RPMI7951 (cell line): ENCODE measurements at places on chromosomes 13 and 19. TPM values are rescaled to one million over a fixed set of nuclear protein-coding genes. Genes with fewer than 3 reads are reported as not detected.

Gene IRGC
- total RNA-seq = not detected in 2 replicates

- no peak for DNase-seq
Observed at GRCh38 chr19:50796634-50797428, 6.6 kb downstream of the ACP4 start.

Gene KLK14
- total RNA-seq = not detected in 2 replicates

DNA sequence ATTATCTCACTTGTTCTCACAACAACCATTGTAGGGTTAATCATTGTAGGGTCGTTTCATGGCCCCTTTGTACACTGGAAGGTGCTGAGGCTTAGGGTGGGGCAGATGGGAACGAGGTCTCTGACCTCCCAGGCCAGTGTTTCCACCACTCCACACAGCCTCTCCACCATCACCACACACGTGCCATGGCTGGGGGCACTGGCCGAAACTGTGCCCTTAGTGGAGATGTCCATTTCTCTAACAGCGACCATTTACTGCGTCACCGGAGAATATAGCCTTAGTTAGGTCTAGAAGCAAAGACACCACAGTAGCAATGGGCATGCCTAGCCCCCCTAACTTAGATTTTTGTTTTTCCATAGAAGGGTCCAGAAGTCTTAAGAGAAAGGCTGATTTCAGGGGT lies 36.5 kb downstream of the COL4A1 start:
- DNase-seq = no peak

GRCh38 chr13:18949970-18950369 lies 231.7 kb downstream of the TUBA3C start:
- DNase-seq = no peak

DNA sequence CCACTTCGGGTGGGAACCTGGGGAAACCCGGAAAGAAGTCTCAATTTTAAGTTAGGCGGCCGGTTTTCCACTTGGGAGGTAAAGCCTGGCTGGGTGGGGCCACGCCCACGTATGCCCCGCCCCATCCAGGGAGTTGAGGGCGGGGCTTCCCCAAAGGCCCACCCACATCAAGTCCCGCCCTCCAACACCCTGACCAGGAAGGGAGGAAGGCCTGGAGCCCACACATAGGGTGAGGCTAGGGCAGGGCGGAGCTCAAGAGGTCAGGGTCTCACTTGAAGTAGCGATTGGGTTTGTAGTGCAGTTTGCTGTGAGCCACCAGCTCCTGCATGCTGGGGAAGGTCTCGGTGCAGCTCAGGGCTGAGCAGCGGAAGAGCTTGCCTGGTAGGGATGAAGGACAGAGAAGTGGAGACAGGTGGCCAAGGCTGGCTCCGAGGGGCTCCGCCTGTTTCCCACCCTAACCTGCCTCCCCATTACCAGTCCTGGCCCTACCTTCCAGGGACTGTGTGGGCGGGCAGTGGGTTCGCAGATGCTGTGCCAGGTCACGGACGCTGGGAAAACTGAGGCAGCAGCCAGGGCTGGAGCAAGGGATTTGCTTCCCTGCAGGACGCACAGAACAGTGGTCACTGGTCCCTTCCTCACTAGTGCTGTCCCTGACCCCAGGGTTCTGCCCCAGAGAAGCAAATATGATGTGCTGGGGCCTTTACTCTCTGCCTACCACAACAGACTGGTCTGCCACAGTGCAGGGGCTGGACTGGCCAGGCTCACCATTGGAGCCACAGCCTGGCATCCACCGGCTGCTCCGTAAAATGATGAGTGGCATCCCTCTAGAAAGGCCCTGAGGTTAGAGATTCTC lies 1.6 kb downstream of the ZNF414 start:
- no peak for DNase-seq

Gene VSTM2B
- not detected in 2 replicates for total RNA-seq

GRCh38 chr13:28321756-28322155 lies 173.2 kb downstream of the FLT1 start:
- DNase-seq = no peak

GRCh38 chr19:49469828-49470614 lies 4.0 kb upstream of the FLT3LG start:
- DNase-seq = peak; percentile 64

GRCh38 chr13:38944219-38944618 lies 46.4 kb downstream of the STOML3 start:
- DNase-seq = no peak

GRCh38 chr13:64327505-64328194 lies 2902.5 kb downstream of the PCDH9 start:
- no peak for DNase-seq

DNA sequence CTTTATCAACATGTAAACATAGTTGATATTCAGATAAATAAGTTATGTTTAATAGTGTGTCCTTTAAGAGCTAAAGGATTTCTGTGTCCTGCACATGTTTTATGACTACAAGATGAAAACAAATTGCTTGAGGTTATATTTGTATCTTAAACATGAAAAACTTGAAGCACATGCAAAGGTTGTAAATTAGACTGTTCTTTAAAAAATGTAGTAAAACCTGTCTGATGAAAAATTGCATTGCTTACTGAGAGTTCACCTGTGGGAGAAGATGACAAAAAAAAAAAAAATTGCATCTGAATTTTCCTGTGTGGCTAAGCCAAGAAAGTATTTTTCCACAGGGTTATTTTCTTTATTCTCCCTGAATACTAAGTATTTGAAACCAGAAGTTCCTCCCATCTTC lies 25.7 kb upstream of the LMO7 start:
- DNase-seq = no peak

DNA sequence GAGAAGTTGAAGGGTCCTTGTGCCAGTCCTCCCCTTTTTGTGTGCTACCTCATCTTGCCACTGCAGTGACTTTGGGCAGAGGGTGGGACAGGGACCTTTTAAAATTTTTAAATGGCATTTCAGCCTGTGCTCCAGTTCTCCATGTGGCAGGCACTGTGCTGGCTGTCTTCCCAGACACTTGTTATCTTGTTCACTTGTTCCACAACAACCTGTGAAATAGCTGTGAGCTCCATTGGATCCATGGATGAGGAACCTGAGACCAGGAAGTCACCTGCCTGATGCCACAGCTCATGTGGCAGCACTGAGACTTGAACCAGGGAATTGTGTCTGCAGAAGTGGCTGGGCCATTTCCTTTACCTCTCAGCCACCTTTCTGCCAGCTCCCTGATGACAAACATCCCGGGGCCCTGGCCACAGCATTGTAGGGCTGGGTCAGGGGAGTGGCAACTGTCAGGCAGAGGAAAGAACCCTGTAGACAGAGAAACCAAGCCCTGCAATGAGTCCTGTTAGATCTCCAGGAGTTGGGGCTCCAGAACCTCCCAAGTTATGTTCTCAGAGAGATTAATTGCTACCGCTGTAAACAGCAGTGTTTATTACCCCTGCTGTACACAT lies 6.4 kb downstream of the EGLN2 start:
- no peak for DNase-seq

- DNase-seq = no peak
Observed at GRCh38 chr19:4264812-4265211, 14.3 kb upstream of the SHD start.

GRCh38 chr13:37646531-37646930 lies 48.0 kb upstream of the POSTN start:
- no peak for DNase-seq

DNA sequence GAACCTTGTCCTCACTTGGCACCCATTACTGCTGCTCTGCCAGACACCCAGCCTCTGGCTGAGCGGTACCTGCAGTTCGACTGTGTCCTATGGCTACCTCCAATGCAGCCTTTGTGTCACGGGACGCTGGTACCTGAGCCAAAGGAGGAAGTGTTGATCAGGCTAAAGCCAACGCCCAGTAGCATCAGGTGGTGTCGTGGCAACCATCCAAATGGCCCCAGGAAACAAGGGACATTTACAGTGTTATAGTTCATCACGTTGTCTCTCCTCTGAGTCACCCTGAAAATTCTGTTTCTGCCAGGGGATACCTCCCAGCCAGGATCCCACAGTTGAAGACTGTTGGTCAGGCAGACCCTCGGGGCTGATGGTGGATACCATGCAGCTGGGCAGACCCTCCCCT lies 10.1 kb downstream of the RHPN2 start:
- no peak for DNase-seq

Gene DACH1
- not detected in 2 replicates for total RNA-seq

GRCh38 chr19:11784356-11784755 lies 14.0 kb upstream of the ZNF491 start:
- DNase-seq = no peak

DNA sequence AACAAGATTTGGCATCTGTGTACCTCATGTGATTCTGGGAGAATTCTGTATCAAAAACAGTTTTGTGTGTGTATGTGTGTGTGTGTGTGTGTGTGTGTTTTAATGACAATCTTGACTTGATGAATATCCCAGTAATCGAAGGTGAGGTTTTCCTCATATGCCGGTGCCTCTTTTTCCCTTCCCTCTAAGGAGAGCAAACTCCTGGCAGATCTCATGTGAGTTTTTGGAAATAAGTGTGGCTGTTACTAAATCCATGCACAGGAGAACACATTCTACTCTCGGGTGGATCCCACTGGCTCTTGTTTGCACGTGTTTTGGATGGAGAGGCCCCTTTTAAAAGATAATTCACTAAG lies 29.0 kb upstream of the CEBPG start:
- DNase-seq = no peak

Gene PSG2
- total RNA-seq = not detected in 2 replicates

DNA sequence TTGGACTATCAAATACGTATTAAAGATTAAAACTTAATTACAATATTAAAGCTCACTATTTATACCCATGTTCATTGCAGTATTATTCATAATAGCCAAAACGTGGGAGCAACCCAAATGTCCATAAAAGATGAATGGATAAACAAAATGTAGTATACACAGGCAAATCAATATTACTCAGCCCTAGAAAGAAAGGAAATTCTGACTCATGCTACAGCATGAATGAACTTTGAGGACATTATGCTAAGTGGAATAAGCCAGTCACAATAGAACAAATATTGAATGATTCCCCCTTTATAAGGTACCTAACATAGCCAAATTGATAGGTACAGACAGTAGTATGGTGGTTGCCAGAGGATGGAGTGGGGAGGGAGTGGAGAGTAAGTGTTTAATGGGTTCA lies 457.3 kb downstream of the FGF14 start:
- DNase-seq = no peak

DNA sequence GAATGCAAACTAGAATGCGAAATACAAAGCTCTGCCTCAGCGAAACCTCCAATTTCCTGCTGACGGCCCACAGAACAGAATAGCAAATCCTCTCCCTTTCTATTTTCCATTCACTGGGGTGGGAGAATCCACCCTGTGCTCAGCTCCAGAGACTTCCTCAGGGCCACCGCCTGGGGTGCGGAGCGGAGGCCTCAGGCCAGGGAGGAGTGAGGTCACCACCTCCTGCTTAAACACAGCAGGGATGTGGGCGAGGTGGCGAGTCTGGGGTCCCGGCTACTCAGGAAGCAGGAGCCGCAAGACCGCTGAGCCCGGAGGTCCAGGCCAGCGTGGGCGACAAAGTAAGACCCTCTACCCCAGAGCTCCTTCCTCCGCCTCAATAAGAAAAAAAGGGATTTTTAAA lies 666 bp upstream of the ZNF320 start:
- no peak for DNase-seq
